ENCODE measurements at places on chromosomes 4 and X.

DNA sequence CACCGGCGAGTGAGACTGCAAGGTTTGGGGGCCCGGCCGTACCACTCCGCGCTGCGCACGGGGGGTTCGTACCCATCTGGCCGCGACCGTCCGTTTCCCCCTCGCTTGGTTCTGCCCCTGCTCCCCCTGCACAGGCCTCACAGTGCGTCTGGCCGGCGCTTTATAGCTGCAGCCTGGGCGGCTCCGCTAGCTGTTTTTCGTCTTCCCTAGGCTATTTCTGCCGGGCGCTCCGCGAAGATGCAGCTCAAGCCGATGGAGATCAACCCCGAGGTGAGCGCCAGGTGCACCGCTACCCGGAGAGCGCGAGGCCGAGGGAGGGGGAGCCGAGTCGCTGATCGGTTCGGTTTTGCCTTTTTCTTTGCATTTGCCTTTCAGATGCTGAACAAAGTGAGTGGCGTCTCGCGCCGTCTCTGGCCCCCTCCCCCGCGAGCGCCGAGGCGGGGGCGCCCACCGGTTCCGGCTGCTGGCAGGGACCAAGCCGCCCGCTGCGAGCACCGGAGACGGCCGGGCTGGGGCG lies at the start of gene UCHL1:
Gene UCHL1, plus strand, starts transcription at position 189 of the 517 bp plus-strand sequence. Its CDS starts 49 bp downstream, at position 238.
- peak; percentile 82 for DNase-seq

- no peak for DNase-seq
Observed at GRCh38 chrX:153505361-153505760, 10.6 kb downstream of the BGN start.

- DNase-seq, result no peak
Observed at GRCh38 chrX:96464880-96465558, 219.6 kb upstream of the DIAPH2 start.

- no peak for DNase-seq
Observed at GRCh38 chrX:19893727-19894126, 6.3 kb upstream of the SH3KBP1 start.

DNA sequence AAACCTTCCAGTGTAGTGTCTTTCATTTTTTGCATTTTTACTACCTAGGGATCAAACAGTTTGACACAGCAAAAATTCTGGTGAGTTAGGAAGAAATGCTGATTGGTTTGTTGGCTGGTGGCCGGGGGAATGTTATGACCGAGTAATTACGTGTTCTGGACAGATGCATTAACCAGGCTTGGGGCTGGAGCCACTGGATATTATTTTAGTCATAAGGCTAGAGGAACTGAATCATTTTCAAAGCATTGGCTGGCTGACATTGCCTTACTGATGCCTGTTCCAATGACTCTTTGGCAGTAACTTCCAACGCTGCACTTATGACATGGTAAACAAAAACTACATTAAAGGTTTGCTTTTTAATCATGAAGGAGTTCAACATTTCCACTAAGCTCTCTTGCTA lies 84.6 kb downstream of the FBXO8 start:
- no peak for DNase-seq

- DNase-seq, result no peak
Observed at GRCh38 chrX:136032370-136032769, 47.1 kb downstream of the SLC9A6 start.

GRCh38 chrX:110989869-110990268 lies 106.1 kb upstream of the PAK3 start:
- no peak for DNase-seq

DNA sequence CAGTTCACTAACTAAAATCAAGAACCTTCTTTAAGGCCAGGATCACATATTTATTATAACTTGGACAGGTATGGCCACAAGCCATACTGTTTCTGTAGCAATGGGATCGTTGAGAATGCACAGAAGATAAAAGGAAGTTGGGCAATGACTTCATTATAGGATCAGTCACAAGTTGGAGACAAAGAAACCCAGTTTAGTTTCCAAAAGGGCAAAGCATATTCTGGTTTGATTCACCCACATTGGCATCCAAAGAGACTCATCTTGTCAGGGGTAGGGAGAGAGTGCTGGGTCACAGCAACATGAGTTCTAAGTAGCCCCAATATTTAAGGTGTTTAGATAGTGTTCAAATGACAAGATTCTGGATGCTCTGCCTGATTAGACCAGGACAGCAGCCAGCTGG lies 317.1 kb upstream of the GALNT7 start:
- no peak for DNase-seq

- no peak for DNase-seq
Observed at GRCh38 chrX:133530960-133531359, 115.7 kb upstream of the GPC4 start.

DNA sequence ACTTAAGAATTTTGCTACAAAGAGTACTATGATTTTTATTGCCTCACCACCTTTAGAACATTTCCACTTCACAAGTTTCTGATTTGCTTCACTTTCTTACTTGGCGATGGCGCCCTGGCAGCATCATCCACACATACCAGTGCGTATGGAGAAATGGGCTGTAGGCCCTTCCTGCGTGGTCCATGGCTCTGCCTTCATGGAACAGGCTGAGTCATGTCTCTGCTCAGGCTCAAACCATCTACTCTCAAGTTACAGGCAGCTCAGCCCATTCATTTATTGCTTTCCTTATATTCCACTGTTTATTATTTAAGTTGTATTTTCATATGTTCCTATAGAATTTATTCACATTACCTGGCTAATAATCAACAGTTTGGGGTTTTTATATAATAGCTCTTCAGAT lies 21.1 kb downstream of the CASP3 start:
- DNase-seq, result no peak

GRCh38 chr4:108184453-108185049 lies 15.8 kb upstream of the LEF1 start:
- DNase-seq, result no peak

- DNase-seq, result no peak
Observed at GRCh38 chr4:46993075-46994006, at the start of gene GABRA4. Gene GABRA4, minus strand, starts transcription at chr4:46993581. Its CDS starts 157 bp downstream, at chr4:46993424.

DNA sequence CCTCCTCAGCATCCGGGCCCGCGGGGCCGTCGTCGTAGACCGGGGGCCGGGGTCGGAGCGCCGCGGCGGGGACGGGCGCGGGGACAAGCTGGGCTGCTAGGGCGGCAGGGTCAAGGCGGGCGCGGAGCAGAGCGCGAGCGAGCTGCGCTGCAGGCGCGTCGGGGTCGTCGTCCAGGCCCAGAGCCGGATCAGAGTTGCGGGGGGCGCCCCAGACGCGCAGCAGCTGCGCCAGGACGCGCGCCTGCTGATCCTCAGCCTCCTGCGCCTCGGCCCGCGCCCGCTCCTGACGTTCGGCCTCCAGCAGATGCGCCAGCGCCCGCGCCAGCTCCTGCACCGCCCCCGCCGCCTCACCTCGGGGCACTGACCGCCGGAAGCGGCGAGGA lies 3.5 kb downstream of the PCSK1N start:
- no peak for DNase-seq

DNA sequence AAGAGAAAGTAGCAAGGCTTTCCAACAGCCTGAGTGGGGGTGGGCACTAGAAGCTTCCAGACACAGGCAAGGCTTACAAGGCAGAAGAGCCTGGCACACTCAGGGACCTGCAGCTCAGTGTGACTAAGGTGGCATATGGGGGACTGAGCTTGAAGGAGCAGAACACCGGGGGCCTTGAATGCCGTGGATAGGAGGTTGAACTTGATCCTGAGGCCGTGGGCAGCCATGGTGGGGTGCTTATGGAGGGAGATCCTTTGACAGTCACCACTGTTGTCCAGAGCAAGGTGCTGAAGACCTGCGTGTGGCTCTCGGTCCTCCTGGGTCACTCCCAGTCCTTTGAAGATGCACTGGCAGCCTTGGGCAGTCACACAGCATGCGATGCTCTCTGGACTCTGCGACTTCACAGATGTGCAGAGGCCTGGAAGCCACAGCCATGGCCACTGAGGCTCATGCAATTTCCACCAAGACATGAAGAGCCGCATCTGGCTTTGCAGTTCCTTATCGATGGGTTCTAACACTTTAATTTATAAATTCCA lies 18.3 kb downstream of the C4orf50 start:
- no peak for DNase-seq

DNA sequence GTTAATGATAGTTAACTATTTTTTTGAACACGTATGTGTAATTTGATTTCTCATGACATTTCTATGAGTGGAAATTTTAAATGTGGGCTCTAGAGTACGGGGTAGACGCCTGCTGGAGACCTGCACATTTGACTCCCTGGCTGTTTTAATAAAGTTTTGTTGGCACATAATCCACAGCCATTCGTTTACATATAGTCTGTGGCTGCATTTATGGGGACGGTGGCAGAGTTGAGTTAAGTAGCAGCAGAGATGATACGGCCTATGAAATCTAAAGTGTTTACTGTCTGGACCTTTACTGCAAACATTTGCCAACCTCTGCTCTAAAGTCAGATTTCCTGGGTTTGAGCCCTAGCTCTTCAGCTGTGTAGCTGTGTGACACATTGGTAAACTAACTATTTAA lies 118.8 kb downstream of the CHRNA9 start:
- DNase-seq, result no peak

DNA sequence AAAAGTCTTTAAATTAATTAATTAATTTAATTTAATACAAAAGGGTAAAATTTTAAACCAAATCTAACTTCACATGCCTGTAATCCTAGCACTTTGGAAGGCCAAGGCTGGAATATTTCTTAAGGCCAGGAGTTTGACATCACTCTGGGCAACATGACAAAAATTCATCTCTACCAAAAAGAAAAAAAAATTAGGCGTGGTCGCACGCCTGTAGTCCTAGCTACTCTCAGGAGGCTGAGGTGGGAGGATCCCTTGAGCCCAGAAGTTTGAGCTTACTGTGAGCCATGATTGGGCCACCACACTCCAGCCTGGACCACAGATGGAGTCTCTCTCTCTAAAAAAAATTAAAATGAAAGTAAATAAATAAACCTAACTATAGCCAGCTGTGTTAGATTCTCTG lies 39.2 kb upstream of the ANTXR2 start:
- DNase-seq, result no peak

DNA sequence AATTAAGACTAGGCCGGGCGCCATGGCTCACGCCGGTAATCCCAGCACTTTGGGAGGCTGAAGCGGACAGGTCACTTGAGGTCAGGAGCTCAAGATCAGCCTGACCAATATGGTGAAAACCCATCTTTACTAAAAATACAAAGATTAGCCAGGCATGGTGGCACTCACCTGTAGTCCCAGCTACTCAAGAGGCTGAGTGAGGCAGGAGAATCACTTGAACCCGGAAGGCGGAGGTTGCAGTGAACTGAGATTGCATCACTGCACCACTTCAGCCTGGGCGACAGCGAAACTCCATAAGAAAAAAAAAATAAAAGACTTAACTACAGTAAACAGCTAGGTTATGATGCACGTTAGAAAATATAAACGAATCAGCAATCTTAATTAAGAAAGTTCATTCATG lies 216.0 kb upstream of the TEX13C start:
- no peak for DNase-seq

GRCh38 chr4:169051761-169052593 lies 41.9 kb upstream of the CBR4 start:
- DNase-seq, result no peak

GRCh38 chrX:3711331-3711917 lies 2.0 kb downstream of the PRKX start:
- DNase-seq, result no peak

DNA sequence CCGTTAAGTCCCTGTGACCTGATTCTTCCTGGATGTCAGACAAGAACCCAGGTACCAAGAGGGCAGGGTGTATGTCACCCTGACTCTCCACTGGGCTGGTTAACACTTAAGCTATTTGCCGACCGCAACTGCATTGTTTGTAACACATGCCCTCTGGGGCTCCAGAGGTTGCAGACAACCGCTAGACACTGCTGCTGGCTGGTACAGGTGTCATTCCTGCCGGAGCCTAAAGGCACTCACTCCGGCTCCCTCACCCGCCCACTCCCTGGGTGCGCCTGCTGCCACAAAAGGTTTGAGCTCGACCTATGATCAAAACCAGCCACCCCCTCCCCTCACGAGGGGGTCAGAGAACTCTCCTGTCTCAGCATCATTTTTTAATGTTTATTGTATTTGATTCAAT lies 208.2 kb downstream of the FAT4 start:
- DNase-seq, result no peak

- DNase-seq, result no peak
Observed at GRCh38 chr4:7635445-7636239, 200.9 kb upstream of the PSAPL1 start.

- DNase-seq, result no peak
Observed at GRCh38 chrX:129772796-129773431, 6.8 kb upstream of the SASH3 start.

DNA sequence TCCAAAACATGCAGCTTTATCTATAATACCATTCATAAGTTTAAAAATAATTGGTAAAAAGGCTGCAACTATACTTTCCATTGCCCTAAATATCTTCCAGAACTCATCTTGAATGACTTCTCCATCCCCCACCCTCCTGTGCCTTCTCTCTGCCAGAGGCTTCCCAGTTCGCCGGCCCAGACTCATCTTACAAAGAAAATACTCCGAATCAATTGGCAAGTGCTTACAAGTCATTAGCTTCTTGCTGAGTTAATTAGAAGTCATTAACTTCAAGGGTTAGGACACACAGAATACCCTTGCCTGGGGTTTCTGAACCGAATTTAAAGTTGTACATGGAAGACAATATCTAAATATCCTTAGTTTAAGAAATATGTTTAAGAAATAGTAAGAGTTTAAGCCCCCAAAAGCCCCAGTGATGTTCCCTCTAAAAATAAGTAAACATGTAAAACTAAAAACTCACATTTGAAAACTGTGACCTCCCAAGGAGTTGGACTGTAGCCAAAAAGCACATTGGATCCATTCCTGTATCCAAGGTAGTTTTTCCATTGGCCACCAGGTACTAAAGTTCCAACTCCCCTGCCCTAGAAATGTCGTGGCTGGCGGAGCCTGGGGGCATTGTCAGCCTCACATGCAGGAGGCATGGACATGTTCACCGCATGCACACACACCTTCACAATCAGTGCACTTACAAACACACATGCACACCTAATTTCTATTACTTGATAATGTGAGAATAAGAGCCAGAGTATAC lies 535.2 kb upstream of the FAT1 start:
- no peak for DNase-seq

DNA sequence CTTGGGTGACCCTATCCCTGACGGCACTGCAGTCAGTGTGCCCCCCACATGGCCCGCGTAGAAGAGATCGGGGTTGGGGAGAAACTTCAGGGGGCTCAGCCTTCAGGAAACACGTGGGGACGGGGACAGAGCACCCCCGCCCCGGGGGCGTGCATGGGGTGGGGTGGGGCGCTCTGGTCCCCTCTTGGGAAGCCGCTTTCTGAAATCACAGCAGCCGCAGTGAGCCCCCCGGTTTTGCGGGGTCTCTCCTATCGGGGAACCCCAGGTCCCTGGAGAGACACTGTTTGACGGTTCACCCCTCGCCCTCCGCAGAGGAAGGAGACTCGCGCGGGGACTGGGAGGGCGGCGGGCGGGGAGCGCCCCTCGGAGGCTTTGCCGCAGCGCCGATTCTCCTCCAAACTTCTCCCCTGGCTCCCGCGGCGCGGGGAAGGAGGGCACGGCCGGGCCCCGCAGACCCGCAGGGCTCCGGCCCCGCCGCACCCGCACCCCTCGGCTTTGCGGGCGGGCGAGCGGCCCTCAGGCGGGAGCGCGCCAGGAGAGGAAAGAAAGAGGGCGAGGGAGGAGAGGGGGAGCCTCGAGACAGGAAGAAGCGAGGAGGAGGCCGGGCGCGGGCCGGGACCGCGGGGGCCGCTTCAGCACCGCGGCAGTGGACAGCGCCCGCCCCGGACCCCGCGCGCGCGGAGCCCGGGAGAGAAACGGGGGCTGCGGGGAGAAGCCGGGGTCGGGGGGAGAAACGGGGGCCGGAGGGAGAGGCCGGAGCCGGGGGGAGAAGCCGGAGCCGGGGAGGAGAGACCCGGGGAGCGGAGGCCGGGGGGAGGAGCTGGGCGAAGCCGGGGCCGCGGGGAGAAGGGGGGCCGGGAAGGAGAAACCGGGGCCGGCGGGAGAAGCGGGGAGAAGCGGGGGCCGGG lies 612 bp downstream of the CPLX1 start:
- DNase-seq, result no peak

- no peak for DNase-seq
Observed at GRCh38 chr4:8552024-8552423, 28.2 kb upstream of the GPR78 start.
